HuH-7.5 (cell line): ENCODE measurements at places on chromosomes 5 and 9.

- DNase-seq = no peak
Measured at GRCh38 chr9:77429928-77430327, 218.2 kb downstream of the GNA14 start.

GRCh38 chr5:79560771-79561524 is 47.0 kb upstream of the HOMER1 start:
- DNase-seq = no peak

GRCh38 chr9:107242073-107243030 is 40.7 kb upstream of the RAD23B start:
- DNase-seq = no peak

DNA sequence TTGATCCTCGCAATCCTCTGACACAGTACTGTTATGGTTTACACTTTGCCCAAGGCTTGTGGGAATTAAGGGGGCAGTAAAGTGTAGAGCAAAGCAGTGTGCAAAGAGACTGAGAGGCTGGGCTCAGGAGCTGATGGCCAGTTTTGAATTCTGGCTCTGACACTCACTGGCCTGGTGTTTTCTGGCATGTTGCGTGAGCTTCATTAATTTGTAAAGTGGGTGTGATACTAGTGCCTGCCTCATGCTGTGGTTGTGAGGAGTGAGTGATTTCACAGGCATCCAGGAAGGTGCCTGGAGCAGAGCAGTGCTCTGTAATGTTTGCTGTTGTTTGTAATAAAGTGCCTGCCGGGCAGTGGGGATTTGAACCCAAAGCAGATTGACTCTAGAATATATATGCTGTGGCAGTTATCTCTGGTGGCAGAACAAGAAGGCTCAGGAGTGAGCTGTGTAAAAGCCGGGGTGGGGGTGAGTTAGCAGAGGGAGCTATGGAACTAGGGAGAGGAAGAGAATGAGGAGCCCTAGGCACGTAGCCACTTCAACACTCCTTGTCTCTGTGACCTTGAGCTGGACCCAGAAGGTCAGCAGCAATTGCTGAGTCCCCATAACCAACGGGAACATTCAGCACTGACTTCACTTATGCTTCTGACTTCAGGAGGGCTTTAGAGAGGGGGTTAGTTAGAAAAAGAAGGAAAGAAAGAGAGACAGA is 108.5 kb downstream of the DOCK2 start:
- DNase-seq = no peak
